ENCODE measurements at places on chromosomes 1 and 21.

DNA sequence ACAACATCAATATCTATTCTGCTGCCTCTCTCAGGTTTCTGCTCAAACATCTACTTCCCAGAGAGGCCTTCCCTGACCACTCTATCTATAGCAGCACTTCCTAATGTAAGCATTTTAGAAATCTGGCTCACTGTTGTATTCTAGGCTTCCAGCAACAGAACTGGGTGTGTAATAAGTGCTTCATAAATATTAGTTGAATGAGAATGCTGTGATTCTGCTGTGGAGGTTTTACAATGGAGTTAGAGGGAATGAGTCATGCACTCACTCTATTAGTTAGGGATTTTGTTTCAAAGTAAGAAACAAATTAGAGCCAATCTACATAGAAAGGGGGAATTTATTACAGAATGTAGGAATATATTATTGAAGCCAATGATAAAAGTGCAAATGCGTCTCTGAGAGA, 38.6 kb upstream of the SLC35F3 start:
- no peak for DNase-seq

DNA sequence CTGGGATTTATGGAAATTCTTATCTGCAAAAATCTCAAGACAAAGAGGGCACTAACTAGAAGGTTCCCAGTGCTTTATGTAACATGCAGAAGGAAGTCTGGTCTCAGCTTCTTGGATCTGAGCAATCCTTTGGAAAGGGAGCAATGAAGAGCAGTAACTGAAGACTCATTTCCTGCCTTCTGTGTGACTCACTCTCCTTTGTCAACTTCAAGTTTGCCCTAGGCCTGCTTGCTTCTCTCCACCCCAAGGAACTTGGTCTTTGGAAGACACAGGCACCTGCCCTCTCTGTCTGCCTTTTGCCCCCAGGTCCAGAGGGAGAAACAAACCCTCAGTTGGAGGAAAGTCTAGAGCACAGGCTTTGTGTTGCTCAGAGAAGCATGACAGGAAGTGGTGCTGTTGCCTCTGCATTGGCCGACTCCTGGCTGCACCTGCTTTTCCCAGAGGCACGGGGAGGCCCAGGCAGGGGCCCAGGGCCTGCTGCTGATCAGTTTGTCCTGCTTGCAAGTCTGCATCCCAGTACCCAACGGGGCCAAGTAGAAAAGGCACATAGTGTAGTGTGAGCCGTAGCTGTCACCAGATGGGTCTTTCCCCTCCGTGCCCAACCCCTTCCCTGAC, 137.2 kb downstream of the DHRS3 start:
- no peak for DNase-seq

DNA sequence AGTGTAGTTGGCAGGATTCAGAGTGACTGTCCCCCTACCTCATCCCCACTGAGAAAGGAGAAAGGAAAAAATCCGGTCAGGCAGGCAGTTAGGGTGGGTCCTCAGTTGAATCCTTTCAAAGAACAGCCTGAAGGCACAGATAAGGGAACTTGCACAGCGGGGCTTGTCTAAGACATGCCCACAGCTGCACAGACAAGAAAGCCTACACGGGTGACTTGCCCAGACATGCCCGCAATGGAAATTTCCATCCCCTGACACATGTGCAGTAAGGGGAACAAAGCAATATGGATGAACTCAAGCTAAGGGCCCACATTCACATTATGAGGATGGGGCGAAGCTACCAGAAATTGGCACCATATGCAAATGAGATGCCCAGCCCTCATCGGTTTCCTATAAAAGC, 82.5 kb downstream of the DESI2 start:
- no peak for DNase-seq

DNA sequence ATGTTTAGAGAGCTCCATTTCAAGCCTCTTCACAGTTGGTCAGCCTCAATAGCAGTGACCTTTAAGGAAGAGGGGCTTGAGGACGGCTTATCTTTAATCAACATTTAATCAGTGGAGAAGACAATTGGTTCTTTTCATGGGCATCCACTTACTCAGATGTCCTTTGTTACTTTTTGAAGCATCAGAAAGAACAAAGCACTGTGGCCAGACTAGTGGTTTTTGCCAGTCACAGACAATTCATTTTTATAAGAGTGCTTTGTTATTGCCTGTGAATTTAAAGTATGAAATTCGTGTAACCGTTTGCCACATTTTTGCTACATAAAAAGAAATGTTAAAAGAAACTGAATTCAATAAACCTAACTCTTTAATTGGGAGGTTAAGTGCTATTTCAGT, 222.8 kb downstream of the TPR start:
- no peak for DNase-seq

- no peak for DNase-seq
These were observed 4.1 kb downstream of the ATP5IF1 start for GRCh38 chr1:28240024-28240423.

DNA sequence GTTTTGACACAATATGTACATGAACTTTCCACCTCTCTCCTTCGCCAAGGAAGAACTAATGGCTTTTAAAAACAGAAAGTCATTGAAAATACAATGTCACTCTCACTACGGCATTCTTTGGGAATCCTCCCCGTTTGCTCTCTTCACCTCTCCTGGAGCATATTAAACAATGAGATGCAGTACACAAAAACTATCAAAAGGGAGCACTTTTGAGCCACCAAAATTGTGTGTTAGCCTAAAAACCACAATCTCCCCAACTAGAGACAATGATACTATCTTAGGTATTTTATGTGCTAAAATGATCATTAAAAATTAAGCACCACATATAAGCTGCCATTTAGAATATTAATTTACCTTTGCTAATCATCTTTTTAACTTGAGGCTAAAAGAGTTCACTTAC, 425.5 kb downstream of the KCTD3 start:
- no peak for DNase-seq

GRCh38 chr21:36817732-36818450, 119.0 kb downstream of the SIM2 start:
- no peak for DNase-seq

DNA sequence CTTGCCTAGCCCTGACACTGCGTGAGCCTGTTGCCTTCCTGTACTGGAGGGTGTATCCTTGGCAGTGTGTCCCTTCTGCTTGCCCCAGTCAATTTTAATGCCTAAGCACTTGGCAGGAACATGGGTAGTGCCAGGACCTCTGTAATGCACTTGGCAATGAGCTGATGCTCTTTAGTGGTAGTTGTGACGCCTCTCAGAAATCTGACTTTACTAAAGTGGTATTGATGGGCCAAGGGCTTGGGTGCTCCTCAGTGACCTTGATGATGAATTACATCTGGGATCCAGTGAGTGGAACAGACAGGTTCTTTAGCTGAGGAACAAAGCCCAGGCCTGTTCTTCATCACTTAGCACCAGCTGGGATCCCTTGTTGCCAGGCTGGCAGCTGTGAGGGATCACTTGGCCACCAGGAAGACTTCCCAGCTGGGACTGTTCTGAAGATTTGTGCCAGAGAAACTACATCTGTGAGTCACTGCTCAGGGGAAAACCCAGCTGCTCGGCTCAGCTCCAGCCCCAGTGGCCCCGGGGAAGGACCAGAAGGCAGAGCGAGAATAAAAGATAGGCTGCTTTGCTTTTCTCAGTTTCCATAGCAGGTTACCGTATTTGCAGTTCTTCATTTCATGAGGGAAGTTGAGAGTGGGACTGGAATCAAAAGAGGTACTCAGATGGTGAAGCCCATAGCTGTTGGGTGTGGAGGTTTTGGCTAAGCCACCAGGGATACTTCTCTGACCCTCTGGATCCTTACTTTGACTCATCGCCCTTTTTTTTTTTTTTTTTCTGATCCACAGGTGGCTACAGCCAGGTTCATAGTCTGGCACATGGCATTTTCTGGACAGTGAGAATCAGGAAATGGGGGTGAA, 28.5 kb upstream of the KCNA2 start:
- DNase-seq: peak; percentile 71

- DNase-seq: no peak
These were observed 88.0 kb upstream of the ZNF648 start for GRCh38 chr1:182149411-182149965.

DNA sequence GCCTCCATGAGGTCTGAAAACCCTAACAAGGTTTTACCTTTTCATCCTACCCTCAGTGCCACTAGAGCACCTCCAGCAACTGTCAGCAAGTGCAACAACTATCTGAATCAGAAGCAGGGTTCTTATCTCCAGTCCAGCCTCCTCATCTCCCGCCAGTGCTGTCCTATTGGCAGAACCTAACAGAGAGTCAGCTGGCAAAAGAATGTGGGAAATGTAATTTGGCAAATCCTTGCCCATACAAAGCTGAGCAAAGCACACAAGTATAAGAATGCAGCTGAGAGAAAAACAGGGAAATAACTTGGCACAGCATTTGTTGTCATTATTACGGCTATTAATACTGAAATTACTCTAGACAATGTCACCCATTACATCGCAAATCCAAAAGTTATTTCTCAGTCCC, 124.2 kb downstream of the ATP6V1G3 start:
- DNase-seq: no peak

DNA sequence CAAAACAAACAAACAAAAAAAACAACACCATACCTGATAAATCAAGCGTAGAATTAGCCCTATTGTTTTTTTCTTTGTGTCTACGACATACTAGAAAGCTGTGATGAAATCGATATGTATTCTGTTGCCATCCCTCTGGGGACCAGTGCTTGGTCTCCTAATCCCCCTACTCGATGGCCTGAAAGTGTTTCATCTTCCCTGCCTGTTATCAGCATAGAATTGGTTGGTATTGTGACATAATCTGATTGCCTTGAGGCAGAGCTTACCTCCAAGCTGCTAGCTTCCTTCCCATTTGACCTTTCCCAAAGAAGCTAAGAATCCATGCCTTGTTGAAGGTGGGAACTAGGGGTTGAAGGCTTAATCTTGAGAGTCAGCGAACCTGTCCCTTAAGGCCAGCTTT, 40.7 kb upstream of the PIGV start:
- no peak for DNase-seq

- DNase-seq: no peak
These were observed 317 bp downstream of the SPAG17 start for GRCh38 chr1:118184739-118185083.

GRCh38 chr1:191882870-191883269, 275.4 kb upstream of the RGS18 start:
- DNase-seq: no peak

DNA sequence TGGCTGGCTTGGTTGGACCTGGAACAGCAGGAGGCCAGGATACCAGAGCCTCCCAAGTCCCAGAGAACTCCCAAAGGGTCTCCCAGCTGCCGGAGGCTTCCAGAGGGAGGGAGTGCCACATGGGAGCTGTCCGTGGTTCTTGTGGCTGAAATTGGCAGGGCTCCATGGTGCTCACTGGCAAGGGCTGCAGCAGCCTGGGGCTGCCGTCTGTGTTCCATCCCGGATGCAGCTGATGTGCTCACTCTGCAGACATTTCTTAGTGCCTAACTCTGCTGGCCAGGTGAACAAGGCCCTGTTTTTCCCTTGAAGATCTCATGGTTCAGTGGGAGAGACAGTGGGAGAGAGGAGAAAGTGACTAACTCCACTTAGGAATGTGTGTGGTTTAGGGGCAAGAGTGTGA, 261.1 kb downstream of the CAMTA1 start:
- DNase-seq: peak; percentile 76

DNA sequence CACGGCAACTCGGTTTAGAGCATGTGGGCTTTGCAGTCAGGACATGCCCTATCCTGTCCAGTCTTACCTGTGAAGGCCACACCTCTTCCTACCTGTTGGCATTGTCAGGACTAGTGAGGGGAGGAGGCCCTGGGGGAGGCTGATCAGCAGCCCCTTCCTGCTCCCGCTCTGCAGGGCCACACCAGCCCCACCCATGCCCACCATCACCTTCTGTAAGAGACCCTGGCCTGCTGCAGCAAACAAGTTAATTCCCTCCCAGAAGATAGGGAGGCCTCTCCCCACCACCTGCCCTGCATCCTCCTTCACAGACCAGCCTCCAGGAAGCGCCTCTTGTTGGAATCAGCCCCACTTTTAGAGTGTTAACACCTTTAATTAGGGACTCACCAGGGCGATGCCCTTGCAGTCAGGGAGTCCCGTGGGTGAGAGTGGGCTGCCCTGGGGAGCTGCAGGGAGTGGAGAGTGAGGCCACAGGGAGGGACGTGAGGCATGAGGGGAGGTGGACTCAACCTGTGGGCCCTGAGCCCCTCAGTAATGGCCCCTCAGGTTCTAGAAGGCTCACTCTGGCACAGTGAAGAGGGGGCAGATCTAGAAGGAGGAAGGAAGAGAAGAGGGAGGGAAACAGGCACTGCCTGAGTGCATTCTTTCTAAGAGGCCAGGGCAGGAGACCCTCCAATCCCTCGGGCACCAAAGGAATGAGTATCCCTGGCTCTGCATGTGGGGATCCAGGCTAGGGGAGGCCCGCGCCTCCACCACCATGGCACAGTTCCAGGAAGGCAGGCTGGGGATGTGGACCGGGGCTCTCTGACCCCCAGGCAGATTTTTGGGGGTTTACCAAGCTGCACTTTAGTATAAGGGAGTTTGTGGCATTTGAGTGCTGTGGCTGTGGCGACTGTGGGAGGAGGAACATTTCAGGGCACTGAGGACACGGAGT, 8.2 kb downstream of the UMODL1 start:
- DNase-seq: no peak

GRCh38 chr1:111471012-111471411, 2.8 kb upstream of the C1orf162 start:
- DNase-seq: no peak

GRCh38 chr1:72015006-72015405, 267.3 kb downstream of the NEGR1 start:
- DNase-seq: no peak

- DNase-seq: peak; percentile 61
These were observed 5.9 kb downstream of the SELENON start for GRCh38 chr1:25805863-25806225.

GRCh38 chr21:29656504-29657239, 283.1 kb downstream of the GRIK1 start:
- no peak for DNase-seq

DNA sequence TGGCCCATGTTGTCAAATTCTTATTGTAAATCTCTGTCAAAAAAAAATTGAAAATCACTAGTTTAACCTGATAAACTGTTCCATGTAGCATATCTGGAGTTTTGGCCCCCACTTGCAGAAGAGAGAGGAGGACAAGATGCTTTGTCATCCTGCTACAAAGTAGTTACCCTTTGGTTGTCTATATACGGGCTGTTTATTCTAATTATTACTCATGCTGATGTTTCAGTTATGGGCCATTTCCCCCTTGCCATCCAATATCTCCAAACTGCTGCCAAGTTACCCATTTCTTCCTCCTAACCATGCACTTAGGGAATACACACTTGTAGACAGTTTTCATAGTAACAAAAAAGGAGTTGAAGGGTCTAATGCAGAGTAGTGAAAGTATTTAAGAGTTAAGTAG, 22.6 kb downstream of the STX12 start:
- no peak for DNase-seq

DNA sequence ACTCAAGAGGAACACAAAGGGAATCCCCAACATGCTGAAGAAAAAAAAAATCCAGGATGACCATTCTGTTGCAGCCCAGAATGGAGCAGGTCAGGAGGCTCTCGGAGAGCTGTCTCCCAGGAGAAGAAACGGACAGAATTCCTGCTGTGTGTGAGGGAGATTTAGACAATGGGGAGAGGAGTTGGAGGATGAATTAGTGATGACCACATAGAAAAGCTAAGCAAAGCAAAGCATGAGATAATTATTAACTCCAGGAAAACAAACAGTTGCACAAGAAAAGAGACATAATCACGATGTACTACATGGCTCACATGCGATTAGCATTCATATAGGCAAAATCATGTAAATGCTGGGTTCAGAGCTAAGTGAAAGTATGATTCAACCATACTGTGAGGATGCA, 61.1 kb upstream of the SMYD2 start:
- no peak for DNase-seq

All from right forelimb (tissue), 1 donor.